Right cardiac atrium (tissue), 5 donors: ENCODE measurements at places on chromosomes 11 and 22. TPM values are rescaled to one million over a fixed set of nuclear protein-coding genes. Genes with fewer than 3 reads are reported as not detected.

DNA sequence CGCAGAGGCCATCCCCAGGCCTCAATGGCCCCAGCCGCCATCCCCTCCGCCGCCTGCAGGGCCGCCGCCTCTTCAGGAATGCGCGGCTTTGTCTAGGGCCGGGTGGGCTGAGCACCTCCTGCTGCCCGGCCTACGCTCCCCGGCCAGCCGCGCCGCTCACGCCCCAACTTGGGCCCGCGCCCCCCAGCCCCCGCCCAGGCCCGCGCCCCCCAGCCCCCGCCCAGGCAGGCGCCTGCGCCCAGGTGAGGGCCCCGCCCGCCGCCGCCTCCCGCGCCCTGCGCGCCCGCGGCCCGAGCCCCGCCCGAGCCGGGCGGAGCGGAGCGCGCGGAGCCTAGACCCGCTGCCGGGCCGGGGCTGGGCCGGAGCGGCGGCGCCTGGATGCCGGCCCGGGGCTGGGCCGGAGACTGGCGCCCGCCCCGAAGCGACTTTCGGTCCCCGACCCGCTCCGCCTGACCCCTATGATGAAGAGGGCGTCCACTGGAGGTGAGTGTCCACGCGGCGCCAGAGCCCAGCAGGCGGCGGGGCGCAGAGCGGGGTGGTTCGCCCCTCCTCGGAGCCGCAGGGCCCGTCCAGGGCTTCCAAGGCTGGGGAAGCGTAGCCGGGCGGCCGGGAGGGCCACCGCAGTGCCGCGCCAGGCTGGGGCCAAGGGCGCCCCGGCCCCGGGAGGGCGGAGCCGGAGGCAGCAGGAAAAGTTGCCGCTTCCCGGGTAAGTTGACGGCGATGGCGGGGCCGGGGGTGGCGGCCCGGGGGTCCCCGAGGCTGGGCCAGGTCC lies 34.3 kb upstream of the PRODH start:
- no peak for DNase-seq

- no peak for DNase-seq
Observed at GRCh38 chr11:10324474-10324873, 19.6 kb downstream of the ADM start.

GRCh38 chr11:2393941-2394817 lies 6.4 kb upstream of the TSSC4 start:
- DNase-seq, result peak; percentile 55

- DNase-seq, result no peak
Observed at GRCh38 chr11:116219171-116219635, 553.6 kb downstream of the BUD13 start.

DNA sequence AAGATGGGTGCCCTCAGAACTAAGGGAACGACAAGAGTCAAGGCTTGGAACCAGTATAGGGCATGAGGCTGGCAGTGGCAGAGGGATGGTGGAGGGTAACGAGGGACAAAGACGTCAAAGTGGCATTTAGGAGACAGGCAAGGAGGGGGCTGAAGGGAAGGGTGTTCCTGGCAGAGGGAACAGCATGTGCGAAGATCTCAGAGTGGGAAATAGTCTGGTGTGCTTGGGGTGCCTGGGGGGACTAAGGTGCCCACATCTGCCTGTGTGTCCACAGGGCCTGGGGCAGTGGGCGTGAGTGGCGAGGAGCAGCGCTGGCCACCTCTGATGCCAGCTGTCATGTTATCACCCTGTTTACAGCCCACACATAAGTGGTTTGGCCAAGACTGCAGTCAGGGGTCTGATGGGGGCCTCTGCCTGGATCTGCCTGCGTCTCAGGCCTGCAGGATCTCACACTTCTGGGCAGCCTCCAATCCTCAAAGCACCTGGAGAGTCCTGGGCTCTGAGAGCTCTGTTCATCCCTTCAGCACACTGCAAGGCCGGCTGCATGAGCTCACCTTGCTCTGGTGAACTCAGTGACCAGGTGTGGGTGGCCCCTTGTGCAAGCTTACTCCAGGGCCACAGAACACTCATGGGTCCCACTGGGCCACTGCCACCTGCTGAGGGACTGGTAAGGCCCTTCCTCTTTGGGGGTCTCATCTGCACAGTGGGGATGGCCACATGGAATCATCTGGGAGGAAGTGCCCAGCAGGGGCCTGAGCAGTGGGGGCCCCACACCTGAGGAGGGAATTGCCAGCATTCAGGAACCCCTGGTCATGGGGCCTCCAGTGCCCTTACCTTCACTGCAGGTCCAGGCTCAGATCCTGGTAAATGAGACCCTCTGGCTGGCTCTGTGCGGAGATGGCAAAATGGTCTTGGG lies 89.7 kb upstream of the SHISAL1 start:
- no peak for DNase-seq

GRCh38 chr11:65864706-65865471 lies 4.7 kb downstream of the MUS81 start:
- DNase-seq, result peak; percentile 11

- no peak for DNase-seq
Observed at GRCh38 chr22:49076300-49077035, 751.2 kb downstream of the BRD1 start.

DNA sequence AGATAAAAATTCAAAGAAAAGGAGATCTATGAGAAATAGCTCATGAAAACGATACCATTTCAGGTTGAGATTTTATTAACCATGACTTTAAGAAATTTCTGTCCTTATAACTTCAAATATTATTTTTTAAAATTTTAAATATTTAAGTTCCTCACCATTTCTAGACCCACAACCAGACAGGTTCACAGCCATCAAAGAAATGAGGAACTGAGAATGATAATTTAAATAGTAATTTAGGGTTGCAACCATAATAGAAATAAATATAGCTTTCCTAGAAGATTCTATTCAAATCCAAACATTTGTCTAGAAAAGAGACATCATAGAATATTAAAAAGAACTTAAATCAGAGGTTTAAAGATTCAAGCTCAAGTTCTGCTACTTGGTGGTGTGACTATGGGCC lies 5.9 kb upstream of the VWA5A start:
- DNase-seq, result no peak

GRCh38 chr22:44954149-44954548 lies 55.7 kb downstream of the PHF21B start:
- DNase-seq, result no peak

The POU2AF3 gene
- total RNA-seq, result 0.42 TPM

The SCGB1D2 gene
- not detected for total RNA-seq

The KCTD14 gene
- 0.45 TPM for total RNA-seq

The GAB4 gene
- not detected for total RNA-seq

The LINC01488 gene
- not detected for total RNA-seq

The HDAC10 gene
- total RNA-seq, result 13.4 TPM
